ENCODE measurements at places on chromosomes 13 and 19.
A peak's percentile ranks its signal among the peaks of the same experiment; 100 is the strongest.

DNA sequence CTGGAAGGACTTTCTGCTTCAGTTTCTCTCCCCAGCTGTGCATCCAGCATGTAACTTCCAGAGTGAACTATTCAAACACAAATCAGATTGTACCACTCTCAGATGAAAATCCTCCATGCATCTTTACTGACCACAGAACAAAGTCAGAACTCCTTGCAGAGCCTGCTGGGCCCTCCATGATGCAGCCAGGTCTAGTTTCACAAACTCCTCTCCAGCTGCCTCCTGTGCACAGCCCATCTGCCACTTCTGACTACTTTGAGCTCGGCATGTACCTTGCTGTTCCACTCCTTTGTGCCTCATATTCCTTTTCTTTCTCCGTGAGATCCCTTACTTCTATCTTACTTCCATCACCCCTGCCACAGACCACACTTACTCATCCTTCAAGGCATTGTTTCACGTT lies 31.4 kb downstream of the NALCN start:
- DNase-seq: no peak

GRCh38 chr13:102977471-102977870 lies 88.7 kb downstream of the SLC10A2 start:
- no peak for DNase-seq

GRCh38 chr19:6772866-6773322 lies 386 bp downstream of the VAV1 start:
- no peak for DNase-seq

DNA sequence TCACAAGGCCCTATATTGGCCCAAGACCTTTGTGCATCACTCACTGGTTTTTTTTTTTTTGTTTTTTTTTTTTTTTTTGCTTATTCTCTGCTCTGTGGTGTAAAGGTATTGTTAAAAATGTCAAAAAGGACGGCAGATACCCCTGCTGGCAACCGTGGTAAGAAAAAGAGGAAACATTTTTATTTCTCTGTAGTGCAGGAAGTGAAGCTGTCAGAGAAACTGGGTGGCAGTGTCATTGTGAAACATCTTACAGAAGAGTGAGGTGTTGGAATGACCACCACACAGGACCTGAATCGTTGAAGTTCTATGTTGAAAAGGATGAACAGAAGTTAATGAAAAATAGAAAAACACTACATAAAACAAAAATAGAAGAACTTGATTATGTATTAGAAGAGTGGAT lies 346.4 kb downstream of the FGF9 start:
- no peak for DNase-seq

DNA sequence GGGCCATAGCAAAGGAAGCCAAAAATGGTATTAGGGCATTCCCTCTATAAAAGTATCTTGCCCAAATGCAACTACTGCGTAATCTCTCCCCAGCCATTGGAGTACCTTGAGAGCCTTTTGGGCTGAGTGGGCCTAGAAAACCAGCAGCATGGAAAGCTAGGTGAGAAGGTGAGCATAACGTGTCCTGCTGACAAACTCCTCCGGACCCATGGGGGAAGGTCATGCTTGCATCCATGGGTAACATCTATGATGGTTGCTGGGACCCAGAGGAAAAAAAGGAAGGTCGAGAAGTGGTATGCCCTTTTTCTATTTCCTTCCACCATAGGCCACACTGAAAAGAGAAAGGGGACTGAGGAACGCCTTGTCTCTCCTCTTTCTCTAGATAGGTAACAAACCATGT lies 57.4 kb downstream of the ZNF728 start:
- DNase-seq: no peak

DNA sequence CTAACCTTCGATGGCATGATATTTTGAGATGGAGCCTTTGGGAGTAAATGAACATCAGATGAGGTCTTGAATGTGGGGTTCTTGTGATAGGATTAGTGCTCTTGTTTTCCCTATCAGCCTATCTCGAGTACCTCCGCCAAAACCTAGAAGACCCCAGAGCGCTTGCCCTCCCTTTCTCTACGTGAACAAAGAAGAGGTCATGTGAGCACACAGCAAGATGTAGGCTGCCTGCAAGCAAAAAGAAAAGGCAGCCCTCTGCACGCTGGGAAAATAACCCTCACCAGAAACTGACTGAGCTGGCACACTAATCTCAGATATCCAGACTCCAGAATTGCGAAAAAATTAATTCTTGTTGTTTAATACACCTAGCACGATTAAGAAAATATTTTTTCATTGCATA lies 799.8 kb upstream of the SLC10A2 start:
- DNase-seq: no peak

- peak; percentile 43 for DNase-seq
These were observed 45.6 kb upstream of the UBE2L5 start for GRCh38 chr13:30376426-30377311.

DNA sequence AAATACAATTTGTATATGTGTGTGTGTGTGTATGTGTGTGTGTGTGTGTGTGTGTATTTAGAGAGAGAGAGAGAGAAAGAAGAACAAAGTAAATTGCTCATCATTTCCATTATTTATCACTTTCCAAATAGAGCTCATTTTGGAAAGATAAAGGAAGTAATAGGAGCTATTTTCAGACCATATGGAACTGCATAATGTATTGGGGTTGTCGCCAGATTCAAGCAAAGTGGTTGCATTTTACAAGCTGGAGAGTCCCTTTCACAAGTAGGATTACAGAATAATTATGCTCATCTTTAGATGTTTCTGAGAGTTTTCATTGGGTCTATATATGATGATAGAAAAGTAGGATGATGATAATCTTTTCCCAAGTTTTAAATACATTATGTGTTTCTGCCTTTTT lies 842.7 kb upstream of the SLC10A2 start:
- DNase-seq: no peak

GRCh38 chr19:2362046-2362969 lies 2.2 kb downstream of the TMPRSS9 start:
- DNase-seq: no peak

- DNase-seq: no peak
These were observed 34.5 kb downstream of the MYO9B start for GRCh38 chr19:17109962-17110598.

GRCh38 chr13:103033999-103034398 lies 32.2 kb downstream of the SLC10A2 start:
- no peak for DNase-seq

DNA sequence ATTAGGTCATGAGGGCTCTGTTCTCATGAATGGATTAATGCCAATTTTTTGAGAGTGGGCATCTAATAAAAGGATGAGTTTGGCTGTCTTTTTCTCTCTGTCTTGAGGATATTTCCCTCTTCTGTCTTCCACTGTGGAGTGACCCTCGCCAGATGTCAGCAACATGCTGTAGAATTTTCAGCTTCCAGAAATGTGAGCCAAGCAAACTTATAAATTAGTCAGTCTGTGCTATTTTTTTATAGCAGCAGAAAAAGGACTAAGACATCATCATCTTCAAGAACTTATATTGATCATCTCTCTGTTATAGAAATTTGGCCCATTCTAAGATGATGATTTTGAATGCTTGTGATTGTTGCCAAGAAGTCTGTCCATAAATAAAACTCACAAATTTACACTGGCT lies 431.4 kb downstream of the FGF9 start:
- no peak for DNase-seq

DNA sequence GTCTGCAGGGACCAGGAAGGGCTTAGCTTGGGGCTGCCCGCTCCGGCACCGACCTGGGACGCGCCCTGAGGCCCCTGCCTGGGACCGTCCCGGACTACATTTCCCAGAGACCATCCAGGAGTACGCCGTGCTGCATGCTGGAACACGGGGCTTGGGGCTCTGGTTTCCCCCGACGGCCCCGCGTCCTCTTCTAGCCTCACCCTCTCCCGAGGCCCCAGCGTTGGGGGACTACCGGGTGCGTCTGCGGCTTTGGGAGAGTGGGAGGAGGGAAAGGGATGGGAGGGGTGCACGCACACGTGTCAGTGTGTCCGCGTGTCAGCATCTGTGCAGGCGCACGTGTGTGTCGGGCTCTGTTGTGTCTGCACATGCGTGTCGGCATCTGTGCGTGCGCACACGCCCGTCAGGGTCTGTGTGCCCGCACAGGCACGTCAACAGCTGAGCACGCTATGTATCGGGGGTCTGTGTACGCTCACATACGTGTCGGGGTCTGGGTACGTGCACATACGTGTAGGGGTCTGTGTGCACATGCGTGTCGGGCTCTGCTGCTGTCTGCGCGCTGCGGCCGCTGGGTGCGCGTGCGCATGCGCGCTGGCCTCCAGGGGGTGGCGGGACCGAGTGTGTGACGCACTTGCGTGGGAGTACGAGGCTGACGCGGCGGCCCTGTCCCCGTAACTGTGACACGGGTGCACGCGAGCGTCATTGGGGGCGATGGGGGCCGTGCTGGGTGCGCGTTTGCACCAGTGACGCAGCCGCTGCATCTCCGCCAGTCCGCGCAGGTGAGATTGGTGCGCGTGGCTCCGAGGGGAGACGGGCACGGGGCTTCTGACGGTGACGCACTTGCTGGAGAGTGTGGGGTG lies at the start of gene ZNF331:
TSS of gene ZNF331 (plus strand) at position 625 of the 857 bp plus-strand sequence. CDS start 31,232 bp downstream, outside the sequence.
- peak; percentile 77 for DNase-seq

DNA sequence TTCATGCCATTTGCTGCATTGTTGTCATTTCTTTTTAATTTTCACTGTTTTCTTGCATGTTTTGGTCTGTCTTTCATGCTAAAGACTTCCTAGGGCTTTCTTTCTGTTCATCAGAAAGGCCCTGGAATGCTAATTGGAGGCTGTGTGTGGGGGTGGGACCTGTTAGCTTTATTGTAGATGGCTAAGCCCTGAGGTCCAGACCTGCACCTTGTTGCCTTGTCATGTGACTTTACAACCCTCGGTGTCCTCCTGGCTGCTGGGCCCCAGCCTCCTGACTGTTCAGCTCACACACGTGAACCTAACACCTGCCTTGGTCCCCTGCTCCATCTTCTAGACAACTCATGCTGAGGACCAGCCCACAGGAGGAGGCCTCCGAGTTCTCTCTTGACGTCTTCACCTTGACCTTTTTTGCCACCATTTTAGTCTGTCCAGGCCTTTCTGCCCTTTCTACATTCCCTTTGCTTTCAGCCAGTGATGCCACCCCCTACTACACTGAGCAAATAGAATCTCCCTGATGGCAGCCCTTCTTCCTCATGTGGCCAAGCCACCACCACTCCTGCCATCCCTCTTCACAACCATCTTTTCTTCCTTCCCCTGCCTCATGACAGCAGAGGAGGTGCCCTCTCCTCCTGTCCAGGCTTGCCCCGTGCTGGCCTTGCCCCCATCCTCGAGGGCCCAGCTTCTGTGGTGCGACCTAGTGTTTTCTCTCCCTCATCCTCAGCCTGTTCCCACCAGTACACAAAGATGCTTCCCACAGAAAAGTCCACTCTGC lies 41.4 kb upstream of the GPI start:
- DNase-seq: no peak

DNA sequence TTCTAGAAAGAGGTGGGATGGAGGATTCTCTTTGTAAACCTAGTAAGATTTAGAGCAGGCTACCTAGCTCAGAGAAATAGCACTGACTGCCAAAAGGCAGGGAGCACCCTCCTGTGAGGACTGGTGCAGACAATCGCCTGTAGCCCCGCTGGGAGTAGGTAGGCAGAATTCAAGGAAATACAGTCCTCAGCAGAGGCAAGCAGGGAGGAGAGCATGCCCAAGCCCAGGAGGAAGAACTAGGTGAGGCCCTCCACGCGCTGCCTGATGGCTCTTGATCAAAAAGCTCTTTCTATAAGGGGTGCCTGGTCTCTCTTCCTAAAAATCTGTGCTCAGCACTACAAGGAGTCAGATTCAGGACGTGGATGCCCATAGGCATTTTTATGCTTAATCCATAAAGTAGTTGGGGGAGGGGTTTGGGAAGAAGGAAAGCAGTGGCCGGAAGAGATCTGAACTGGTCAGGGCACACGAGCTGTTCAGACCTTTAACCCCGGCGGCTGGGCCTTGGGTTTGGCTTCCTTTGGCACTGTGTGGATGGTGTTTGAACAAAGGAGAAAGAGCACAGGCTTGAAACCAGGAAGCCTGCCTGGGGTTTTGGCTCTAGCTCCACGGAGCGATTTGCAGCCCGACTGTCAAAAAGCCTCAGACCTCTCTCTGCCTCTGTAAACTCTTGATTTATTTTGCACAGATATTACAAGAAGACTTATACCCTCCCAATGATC lies 320.6 kb downstream of the FOXO1 start:
- no peak for DNase-seq

DNA sequence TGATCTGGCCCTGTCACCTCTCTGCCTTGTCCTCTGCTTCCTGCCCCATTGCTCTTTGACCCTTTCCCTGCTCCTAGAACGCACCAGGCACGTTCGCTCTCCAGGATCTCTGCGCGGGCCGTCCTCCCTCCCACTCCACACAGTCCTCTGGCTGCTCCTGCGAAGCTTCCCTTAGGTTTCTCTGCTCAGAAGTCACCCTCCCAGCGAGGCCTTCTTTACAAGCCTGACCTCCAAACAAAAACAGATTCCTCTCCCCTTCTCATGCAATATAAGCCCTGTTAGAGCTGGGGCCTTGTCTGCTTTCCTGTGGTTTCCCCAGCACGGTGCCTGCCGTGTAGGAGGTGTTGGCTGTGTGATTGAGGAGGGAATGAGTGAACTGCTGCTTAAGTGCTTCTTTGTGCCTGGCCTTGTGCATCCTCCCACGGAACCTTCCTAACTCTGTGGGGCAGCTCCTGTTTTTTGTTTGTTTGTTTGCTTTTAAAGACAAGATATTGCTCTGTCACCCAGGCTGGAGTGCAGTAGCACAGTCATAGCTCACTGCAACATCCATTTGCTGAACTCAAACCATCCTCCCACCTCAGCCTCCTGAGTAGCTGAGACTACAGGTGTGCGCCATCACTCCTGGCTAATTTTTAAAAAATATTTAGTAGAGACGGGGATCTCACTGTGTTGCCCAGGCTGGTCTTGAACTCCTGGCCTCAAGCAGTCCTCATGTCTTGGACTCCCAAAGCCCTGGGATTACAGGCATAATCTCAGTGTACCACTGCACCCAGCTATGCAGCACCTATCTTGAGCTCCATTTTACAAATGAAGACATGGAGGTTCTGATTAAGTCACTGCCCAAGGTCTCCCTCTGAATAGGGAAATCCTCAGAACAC lies 82.0 kb downstream of the SIPA1L3 start:
- no peak for DNase-seq

DNA sequence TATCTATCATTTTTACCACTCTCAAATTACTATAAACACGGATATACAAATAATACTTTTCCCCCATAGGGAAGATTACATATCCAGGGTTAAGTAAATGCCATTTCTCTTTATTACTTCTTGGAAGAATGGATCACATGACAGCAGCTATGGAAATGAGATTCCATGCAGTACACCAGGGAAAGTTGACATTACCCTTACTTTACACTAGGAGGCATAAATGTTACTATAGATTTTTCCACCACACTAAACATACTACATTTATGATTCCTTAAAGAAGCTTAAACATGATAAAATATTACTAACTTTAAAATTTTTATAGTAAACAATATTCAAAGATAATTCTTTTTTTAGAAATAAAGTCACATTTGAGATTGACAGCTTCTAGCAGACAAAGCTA lies 611.4 kb downstream of the PCDH9 start:
- DNase-seq: no peak
